ENCODE measurements at places on chromosomes 13 and 19.

- peak; percentile 88 for DNase-seq
Measured at GRCh38 chr19:33778089-33778791, 18.4 kb upstream of the KCTD15 start.

DNA sequence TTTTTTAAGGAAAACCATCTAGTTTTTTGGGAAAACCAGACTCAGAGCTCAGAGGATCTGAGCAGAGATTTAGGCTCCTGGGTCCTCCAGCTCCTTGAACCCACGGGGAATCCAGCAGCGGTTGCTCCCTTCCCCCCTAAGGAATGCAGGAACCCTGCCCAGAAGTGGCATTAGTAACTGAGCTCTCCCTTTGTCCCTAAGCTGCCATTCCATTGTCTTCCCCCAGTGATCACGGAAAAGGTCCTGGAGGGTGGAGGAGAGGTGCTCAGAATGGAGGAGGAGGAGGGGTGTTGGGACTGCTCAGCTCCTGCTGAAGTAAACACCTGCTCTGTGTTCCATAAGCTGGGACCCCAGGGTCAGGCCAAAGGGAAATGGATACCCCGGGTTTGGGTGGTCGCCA is 16.8 kb upstream of the OR1M1 start:
- no peak for DNase-seq

DNA sequence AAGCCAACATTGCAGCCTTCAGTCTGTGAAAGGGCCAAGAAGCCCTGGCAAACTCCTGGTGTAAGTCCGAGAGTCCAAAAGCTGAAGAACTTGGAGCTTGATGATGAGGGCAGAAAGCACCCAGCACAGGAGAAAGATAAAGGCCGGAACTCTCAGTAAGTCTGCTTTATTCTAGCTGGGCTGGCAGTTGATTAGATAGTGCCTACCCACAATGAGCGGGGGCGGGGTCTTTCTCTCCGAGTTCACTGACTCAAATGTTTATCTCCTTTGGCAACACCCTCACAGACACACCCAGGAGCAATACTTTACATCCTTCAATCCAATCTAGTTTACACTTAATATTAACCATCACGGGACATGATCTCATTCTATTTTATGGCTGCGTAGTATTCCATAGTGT is 1317.1 kb downstream of the SLITRK1 start:
- DNase-seq = no peak

DNA sequence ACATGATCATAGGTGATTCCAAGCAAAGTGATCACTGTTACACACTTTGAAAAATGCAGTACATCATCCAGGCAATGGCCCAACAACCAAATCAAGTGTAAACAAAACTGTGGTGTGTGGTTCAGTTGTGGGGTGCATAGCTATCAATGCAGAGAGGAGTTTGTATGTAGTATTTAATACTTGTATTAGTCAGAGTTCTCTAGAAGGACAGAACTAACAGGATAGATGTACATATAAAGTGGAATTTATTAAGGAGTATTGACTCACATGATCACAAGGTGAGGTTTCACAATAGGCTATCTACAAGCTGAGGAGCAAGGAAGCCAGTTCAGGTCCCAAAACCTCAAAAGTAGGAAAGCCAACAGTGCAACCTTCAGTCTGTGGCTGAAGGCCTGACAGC is 249.3 kb upstream of the HTR2A start:
- no peak for DNase-seq

GRCh38 chr13:25881136-25881926 is 170.5 kb downstream of the SHISA2 start:
- no peak for DNase-seq

- peak; percentile 83 for DNase-seq
Measured at GRCh38 chr19:35935911-35936737, at the start of gene LRFN3. Gene LRFN3, plus strand, starts transcription at chr19:35936374. Its CDS starts 3,052 bp downstream, at chr19:35939426.

- DNase-seq = peak; percentile 16
Measured at GRCh38 chr19:32813862-32814425, 55.6 kb downstream of the SLC7A9 start.

DNA sequence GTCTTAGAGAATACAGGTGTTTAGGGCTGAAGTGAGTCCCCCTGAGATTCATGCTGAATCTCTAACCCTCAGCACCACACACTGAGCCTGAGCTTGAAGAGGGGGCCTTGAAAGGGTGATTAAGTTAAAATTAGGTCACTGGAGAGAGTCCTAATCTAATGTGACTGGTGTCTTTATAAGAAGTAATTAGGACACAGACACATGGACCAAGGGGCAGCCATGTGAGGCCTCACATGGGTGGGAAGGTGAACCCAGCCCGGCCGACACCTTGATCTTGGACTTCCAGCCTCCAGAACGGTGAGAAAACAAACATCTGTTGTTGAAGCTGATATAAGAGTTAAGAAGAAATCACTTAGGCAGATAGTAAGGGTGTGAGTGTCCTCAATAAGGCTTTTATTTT is 7.1 kb upstream of the RAB20 start:
- no peak for DNase-seq

DNA sequence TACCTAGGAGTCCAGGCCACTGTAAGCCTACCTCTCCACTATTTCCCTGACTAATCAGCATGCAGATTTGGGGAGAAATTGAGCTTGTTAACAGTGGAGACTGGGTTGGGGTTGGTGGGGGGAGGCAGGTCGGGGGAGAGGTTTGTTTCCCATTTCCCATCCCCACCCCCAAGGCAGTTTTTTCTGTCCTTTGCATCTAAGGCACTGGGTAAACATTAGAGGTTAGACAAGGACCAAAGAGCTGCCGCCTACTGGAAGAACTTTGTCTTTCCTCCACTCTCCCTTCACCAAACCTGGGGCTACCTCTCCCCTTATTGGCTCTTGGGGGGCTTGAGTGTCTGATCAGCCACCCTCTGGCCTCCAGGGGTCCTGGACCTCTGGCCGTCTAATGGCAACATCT is 953 bp downstream of the KCNN4 start:
- no peak for DNase-seq

DNA sequence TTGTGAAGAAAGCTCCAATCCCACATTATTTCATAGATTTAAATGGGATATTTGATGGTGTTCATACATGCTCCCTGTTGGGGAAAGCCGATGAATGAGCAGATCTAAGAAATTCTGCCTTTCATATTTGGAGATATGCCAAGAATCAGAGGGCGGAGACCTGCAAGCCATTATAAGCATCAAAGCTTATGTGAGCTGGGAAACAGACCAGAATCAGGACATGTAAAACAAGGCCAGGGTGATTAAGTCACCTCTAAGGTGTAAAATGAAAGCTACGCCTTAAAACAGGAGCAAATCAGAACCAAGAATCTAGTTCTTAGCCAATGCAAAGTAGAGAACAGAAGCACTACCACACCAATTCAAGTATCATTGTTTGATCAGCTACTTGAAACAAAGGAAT is 392.4 kb downstream of the DCT start:
- DNase-seq = no peak

GRCh38 chr19:52070496-52070895 is 21.9 kb upstream of the ZNF432 start:
- no peak for DNase-seq

GRCh38 chr13:73722120-73722519 is 412.1 kb downstream of the KLF12 start:
- peak; percentile 7 for DNase-seq

GRCh38 chr13:66506979-66507378 is 723.2 kb downstream of the PCDH9 start:
- DNase-seq = no peak

DNA sequence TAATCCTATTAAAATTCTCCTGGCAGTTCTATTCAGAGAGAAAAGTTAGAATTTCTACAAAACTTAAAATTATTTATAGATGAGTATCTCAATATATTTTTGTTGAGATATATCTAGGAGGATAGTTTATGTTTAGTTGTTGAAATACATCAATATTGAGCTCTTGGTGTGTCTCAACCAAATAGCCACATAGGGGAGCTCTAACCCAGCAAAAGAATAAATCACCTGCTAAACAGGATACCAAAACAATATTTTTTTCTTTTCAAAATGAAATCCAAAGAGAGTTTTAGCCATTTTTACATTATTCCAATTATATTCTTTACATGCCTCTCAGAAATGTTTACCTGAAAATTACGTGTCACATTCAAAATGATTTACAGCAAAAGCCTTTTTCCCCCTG is 954.7 kb downstream of the SLITRK6 start:
- no peak for DNase-seq

GRCh38 chr13:35930665-35931631 is 200.2 kb downstream of the DCLK1 start:
- no peak for DNase-seq

- no peak for DNase-seq
Measured at GRCh38 chr13:50671497-50671850, 172.0 kb downstream of the DLEU7 start.

GRCh38 chr19:40365613-40366401 is 17.3 kb downstream of the PLD3 start:
- peak; percentile 73 for DNase-seq

DNA sequence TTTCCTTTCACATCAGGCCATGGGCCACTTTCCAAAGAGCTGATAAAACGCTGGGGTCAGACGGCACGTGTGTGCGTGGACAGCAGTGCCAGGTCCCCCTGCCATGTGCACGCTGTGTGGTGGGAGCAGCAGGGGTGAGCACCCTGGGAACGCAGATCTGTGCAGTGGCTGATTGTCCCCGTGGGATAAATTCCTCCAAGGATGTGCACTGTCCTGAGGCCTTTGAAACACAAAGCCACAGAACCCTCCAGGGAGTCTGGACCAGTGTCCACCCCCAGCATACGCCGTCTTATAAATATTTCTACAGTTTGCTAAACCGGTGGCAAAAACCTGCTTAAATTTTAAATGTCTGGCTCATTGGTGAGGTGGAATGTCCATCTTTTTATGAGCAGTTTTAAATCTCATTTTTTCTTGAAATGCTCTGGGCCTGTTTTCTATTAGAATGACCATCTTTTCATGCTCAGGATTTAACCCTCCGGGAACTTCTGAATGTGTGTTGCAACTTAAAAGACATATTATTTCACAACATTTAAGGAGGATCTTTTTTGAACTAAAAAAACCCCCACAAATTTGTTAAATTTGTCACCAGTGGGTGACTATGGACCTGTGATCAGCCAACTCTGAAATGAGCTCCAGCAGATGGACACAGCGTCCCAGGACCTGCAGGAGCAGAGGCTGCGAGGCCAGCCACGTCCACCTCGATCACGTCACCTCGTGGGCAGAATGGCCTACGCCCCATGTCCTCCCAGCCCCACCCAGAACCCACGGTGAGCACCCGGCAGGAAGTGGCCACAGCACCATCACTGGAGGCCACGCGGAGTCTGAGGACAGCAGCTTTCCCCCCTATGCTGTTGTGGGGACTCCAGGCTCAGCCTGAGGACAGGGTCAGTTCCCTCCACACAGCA is 68.6 kb downstream of the RASA3 start:
- DNase-seq = peak; percentile 66

DNA sequence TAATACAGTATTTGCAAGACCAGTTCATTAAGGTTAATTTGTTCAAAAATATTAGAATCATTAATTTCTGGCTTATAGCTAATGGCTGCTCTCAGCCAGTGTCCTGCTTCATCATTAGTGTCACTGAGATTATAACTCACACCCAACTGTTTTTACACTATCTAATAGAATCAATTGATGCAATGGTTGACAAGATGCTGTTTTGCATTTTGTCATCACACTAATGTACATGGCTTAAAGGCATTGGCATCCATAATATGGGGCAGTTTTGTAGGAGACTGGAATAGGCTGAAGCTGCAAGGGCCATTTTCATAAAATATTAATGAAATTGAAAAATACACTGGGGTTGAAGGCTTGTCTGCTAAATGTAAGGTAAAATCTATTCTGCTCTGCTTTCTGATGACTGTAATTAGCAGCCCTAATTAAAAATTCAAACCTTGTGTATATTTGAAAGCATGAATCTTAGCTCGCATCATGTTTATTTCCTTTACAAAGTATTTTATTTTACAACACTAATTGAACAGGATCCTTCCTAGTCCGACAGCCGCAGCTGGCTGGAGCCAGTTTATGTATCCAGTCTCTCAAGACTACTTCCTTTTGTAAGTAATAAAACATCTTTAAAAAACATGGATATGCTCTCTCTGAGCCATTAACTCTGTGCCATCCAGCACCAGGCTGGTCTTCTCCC is 296.7 kb downstream of the POU4F1 start:
- DNase-seq = no peak

DNA sequence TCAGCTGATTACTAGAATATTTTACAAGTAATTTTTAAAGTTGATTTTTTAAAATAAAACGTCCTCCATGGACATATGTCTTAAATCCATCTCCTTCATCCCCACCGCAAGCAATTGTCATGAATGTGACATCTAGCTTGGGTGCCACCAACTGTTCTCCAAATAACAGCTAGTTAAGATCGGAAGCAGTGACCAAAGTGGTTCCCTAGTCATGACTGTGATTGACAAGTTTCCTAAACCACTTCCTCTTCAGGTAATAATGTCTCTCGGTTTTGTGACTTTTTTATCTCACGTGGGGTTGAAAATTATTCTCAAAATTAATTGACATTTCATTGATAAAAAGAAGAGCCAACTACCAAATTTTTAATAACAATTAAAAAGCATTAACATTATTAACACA is 135.3 kb upstream of the MIR17HG start:
- no peak for DNase-seq

- no peak for DNase-seq
Measured at GRCh38 chr19:6209233-6209632, 70.5 kb downstream of the MLLT1 start.

DNA sequence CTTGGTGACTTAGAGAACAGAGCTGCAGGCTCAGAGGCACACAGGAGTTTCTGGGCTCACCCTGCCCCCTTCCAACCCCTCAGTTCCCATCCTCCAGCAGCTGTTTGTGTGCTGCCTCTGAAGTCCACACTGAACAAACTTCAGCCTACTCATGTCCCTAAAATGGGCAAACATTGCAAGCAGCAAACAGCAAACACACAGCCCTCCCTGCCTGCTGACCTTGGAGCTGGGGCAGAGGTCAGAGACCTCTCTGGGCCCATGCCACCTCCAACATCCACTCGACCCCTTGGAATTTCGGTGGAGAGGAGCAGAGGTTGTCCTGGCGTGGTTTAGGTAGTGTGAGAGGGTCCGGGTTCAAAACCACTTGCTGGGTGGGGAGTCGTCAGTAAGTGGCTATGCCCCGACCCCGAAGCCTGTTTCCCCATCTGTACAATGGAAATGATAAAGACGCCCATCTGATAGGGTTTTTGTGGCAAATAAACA is 9.9 kb downstream of the APOC1 start:
- DNase-seq = no peak

- no peak for DNase-seq
Measured at GRCh38 chr19:33701565-33701964, 79.8 kb downstream of the CHST8 start.

DNA sequence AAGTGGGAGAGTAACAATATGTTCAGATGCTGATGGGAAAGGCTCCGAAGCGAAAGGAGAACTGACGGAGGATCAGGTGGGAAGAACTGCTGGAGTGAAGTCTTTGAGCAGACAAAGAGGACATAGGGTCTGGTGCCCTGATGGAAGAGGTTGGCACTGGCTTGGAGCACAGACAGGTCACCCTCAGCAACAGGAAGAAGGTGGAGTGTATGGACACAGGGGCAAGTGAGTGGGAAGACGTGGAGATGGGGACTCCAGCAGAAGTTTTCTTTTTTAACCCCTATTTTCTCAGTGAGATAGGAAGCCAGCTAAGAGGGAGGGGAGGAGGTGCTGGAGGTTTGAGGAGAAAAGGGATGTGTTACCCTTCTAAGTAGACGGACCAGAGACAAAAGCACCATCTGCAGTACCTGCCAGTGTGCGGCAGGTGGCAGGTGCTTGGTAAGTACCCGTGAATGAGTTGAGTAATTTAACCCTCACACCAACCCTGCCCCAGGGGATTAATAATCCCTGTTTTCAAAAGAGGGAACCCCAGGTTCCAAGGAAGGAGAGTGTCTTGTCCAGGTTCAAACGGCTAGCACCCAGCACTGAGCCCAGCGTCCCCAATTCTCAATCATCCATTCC is 11.2 kb downstream of the HAS1 start:
- DNase-seq = peak; percentile 18

GRCh38 chr13:109610517-109610916 is 175.9 kb downstream of the IRS2 start:
- peak; percentile 43 for DNase-seq

Measured in stimulated activated CD4-positive, alpha-beta T cell treated with anti-CD3 and anti-CD28 coated beads, Interleukin-15, amount 100 ng/mL, for 24 hours (primary cell).